Liver (tissue), 10 donors: ENCODE measurements at places on chromosomes 3 and 15. TPM values are rescaled to one million over a fixed set of nuclear protein-coding genes. Genes with fewer than 3 reads are reported as not detected.
A peak's percentile ranks its signal among the peaks of the same experiment; 100 is the strongest.

Gene HGD
- total RNA-seq = 326 TPM

DNA sequence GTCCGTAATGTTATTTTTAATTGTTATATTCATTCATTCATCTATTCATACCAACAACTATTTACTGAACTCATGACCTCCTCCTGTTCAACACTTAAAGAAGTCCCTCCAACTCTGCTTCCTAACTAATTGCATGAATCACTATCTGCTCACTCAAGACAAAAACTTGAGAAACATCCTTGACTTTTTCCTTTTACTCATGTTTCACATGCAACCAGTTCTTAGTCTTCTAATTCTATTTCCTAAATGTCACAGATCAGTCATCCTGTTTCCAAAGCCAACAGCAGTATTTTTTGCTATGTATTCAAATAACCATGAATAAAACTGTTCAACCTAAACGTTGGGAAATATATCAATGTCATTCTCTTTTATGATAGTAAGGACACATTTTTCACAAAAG lies 124.6 kb upstream of the GBE1 start:
- no peaks in the 10 kb centered on the region for H3K36me3 ChIP-seq
- no peak for DNase-seq
- H3K4me3 ChIP-seq = no peak overlapping the region

DNA sequence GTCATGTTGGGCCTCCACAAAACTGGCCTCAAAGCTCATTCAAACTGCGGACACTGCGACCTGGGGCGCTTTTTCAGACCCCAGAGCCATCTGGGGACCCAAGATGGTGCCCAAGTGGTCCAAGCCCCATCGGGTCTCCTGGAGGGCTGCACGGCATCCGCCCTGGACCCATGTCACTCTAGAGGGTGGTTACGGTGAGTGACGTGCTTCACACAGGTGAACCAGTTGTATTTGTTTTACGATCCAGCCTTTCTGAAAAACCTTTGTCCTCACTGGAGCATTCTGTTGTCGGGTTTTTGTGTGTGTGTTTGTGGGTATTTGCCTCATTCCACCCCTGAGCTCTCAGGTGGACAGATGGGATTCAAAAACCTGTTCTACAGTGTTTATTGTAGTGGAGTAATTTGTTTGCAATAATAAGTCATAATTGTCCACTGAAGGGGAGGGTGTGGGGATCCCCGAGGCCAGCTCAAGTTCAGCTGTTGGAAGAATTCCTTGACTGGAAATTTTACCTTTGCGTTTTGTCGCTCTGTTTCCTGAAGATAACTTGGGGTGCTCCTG lies 1.9 kb downstream of the SLC51A start:
- H3K4me3 ChIP-seq = no peak overlapping the region
- peaks cover 20% of the 10 kb centered on the region for H3K4me1 ChIP-seq
- no peaks in the 10 kb centered on the region for H3K27me3 ChIP-seq
- H3K36me3 ChIP-seq = no peaks in the 10 kb centered on the region

Gene ZDHHC23
- total RNA-seq = 2.3 TPM

DNA sequence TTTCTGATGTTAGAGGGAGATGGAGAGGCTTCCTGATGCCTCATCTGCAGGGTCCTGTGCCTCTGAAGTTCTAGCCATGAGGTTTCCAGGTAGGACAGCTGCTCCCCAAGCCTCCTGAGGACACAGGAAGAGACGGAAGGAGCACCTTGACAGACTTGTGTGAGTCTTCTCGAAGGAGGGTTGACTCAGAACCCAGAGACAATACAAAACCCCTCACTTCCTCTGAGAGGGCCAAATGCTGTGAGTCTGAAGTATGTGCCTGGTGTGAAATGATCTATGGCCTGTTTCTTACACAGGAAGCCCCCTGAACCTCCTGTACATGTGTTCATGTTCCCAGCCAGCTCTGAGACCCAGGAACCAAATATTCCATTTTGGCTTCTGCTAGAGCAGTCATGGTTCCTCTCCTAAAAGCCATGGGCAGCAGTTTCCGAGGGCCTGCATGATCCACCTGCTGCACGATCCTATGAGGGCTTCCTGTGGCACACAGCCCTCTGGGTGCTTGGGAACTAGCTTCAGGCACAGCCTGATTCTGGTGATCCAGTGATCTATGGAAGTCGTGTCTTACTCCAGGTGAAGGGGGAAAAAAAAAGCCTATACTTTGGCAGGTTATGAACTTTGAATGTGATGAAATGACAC lies 62.2 kb downstream of the AAGAB start:
- peak; percentile 24 for DNase-seq
- peaks cover 4% of the 10 kb centered on the region for H3K36me3 ChIP-seq
- H3K4me1 ChIP-seq = no peaks in the 10 kb centered on the region
- no peak overlapping the region for H3K4me3 ChIP-seq

GRCh38 chr15:33515121-33515520 lies 204.4 kb downstream of the RYR3 start:
- H3K4me1 ChIP-seq = no peaks in the 10 kb centered on the region
- H3K4me3 ChIP-seq = no peak overlapping the region
- no peaks in the 10 kb centered on the region for H3K36me3 ChIP-seq
- no peak overlapping the region for H3K27ac ChIP-seq

GRCh38 chr15:66135664-66136063 lies 117.9 kb downstream of the MEGF11 start:
- no peak for DNase-seq
- H3K27ac ChIP-seq = no peak overlapping the region
- no peaks in the 10 kb centered on the region for H3K36me3 ChIP-seq

GRCh38 chr3:116806351-116806750 lies 96.8 kb downstream of the TUSC7 start:
- H3K4me3 ChIP-seq = no peak overlapping the region
- H3K27ac ChIP-seq = no peak overlapping the region
- no peak for DNase-seq
- H3K36me3 ChIP-seq = no peaks in the 10 kb centered on the region
- H3K4me1 ChIP-seq = no peaks in the 10 kb centered on the region
- H3K27me3 ChIP-seq = no peaks in the 10 kb centered on the region
